Adipocyte (in vitro differentiated cells): ENCODE measurements at places on chromosomes 6 and 20.

DNA sequence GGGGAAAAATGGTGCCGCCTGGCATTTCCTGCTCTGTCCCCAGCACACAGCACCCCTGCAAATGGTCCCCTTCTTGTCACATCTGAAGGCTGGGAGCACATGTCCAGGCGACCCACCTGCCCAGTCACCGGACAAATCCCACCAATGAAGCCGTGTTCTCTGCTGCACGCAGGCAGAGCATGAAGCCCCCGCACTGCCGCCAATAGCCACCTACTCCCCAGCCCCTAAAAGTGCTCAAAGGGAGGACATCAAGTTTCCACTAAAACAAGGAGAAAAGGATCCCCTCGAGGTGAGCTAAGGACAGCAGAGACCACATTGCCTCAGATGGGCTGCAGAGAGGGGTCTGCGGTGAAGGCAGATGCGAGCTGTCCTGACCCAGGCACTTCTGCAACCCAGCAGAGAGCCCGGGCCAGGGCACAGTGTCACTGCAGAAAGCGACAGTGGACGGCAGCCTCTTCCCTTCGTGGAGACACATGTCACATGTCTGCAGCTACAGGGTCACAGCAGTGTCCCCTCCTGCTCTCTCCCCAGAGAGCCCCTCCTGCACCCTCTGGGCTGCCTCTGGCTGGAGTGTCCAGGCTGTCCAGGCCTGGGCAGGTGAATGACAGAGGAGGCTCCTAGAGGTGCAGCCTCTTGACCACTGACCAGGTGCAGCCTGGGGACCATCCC is 221.5 kb downstream of the PREX1 start:
- DNase-seq: no peak

- DNase-seq: peak; percentile 90
These were observed 112.0 kb upstream of the COL21A1 start for GRCh38 chr6:56359201-56359899.

DNA sequence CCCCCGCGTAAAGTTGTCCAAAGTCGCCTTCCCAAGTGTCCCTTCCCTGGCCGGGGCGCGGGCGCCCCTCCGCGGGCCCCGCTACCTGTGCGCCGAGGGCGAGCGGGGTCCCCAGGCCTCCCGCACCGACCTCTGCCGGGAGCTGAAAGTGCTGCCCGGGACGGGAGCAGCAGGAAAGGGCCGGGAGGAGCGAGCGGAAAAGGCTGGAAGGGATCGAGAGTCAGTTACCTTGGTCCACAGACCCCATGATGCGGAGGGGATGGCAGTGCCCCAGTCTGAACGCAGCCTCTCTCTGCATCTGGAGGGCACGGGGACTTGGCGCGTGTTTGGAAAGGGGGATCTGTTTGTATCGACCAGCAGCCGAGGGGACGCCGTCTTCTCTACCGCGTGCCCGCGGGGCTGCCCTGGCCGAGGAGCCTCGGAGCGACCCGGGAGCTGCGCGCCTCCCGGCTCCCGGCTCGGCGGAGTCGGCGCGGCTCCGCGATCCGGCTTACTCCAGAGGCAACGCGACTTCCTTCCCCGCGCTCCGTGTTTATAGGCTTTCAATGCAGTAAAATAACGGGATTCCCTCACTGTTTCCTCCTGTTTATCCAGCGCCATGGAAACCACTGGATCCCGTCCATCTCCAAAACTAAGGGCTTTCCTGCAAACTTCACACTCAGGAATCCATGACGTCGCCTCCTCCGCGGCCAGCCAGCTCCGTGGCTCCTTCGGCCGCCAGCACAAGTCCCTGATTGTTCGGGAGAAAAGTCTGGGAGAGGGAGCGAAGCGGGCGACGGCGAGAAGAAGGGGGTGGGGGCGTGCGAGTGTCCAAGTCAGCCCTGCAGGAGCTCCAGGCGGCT is 20.0 kb upstream of the NFATC2 start:
- DNase-seq: peak; percentile 91

GRCh38 chr20:21503345-21503744 is 10.5 kb downstream of the NKX2-2 start:
- no peak for DNase-seq

GRCh38 chr20:419556-420165 is 11.6 kb downstream of the RBCK1 start:
- no peak for DNase-seq
